ENCODE measurements at places on chromosomes 6 and 20.

- DNase-seq, result no peak
These were observed 57.8 kb downstream of the KIZ start for GRCh38 chr20:21183722-21184121.

DNA sequence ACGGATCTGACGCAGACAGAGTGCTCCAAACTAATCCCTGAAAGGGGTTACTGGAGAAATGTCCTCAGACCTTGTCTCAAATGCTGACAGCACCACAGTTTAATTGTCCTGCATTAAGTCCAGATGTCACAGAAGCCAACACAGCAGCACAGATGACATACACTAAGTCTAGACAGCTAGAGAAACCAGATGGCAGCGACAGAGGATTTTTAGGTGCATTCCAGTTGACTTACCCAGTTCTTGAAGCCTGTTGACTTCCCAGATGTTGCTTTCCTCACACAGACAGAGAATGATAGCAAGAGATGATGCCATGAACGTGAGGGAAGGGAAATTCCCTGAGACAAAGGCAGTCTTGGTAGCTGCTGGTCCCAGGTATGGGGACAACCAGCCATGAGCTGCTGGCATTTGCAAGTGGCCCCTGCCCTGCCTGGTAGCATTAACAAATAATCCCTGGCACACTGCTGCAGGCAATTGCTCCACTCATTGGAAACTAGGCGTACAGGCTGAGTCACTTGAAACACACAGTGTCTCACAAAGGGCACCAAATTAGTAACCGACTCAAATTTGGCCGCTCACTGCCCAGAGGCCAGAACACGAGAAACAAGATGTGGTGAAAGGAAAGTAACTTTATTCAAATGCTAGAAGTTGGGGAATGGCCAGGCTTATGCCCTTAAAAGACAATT is 52.2 kb downstream of the ADGB start:
- no peak for DNase-seq

DNA sequence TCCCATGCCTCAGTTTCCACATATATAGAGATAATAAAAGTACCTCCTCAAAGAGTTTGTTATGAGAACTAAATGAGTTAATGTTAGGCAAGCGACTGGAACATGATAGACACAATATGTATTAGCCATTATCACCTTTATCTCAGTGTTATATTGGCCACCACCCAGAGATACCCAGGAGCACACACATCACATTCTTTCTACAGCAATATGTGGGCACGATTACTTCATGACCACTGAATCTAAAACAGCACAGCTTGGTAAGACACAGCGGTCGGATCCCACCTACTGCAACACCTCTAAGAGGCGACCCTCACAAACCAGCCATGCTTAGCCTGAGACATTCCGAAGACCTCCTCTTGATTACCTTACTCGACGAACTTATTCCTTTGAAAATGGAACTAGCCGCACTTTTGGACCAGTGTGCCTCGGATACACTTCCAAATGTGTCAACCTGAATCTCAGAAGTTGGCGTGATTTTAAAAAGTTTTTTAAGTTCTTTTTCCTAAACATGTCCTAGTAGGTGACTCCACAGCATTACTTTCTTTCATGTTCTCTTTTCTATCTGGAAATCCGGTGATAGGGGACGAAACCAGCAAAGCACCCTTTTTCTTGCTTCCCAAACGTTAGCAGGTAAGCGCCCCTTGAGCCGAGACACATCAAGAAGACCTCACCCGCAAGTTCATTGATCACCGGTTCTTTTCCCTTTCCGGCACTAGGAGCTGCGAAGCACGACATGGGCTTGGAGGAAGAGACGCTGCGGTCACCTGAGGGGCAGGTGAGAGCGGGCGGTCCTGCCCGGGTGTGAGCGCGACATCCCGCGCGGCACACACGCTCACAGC is 923 bp downstream of the GMDS start:
- no peak for DNase-seq

- DNase-seq, result no peak
These were observed 6.5 kb downstream of the BMP5 start for GRCh38 chr6:55868771-55869479.

- DNase-seq, result no peak
These were observed 17.2 kb upstream of the SCML4 start for GRCh38 chr6:107841275-107841670.
